ENCODE measurements at places on chromosomes 2 and 18.

- DNase-seq: no peak
Observed at GRCh38 chr2:58634653-58635370, 393.7 kb upstream of the FANCL start.

DNA sequence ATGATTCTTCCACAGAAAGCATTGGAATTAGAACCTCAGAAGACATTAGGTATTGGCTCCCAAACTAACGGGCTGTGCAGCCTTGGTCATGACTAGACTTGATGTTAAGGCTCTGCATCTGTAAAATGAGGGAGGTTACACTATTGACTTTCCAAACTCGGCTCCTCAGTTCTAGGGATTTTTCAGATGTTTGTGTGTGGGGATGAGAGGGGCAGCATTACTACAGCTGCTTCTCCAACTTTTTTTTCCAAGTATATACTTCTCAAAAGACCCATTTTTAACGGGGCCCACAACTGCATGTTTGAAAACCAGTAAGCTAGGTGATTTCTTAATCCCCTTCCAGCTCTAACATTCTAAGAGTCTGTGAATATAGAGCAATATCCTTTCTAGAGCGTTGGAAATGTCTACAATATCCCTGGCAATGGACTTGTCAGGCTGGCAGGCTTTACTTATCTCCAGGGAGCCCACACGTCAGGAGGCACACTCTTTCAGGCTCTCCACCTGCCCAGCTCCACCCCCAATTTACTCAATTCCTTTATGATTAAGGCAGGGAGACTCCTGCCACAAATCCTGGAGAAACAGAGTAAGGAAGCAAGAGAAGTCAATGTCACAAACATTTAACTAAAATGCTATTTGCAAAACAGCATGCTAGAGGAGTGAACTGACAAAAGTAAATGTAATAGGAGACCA is 844 bp upstream of the MPV17 start:
- DNase-seq: no peak

- DNase-seq: no peak
Observed at GRCh38 chr2:29044459-29044858, 29.9 kb downstream of the PCARE start.

DNA sequence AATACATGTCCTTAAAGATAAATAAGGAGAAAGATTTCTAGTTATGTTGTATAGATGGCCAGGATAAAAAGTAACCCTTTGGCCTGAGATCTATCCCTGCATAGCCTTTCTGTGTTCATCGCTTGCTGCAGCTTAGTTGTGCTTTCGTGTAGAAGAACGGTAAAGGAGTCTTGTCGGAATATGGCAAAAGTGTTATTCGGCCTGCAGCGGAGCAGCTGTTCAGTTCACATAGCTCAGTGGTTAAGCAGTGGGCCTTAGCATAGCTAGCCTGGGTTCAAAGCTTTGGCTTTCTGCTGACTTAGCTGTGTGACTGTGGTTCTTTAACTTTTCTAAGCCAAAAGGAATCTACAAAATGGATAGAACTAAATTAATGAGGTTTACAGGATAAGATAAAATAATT is 55.4 kb downstream of the MALT1 start:
- no peak for DNase-seq

GRCh38 chr2:62306751-62307468 is 111.0 kb downstream of the B3GNT2 start:
- peak; percentile 44 for DNase-seq

GRCh38 chr18:59861963-59862819 is 37.6 kb upstream of the PMAIP1 start:
- DNase-seq: no peak

DNA sequence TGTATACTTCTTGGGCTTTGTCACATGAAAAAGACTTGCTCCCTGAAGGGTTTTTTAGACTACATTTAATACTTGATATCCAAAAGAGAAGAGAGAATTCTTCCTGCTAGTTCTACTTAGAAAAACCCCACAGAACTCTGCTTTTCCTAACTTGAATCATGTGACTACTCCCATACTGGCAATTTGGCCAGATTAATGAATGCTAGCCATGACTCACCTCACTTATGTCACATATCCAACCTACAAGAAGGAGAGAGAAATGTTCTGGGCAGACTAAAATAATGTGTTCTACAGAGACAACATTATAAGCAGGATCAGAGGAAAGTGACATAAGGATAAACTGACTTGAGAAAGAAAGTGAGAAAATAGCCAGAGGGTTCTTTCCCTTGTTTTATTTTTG is 249.3 kb upstream of the GULP1 start:
- no peak for DNase-seq

GRCh38 chr2:201419986-201420385 is 31.3 kb downstream of the TRAK2 start:
- DNase-seq: no peak

DNA sequence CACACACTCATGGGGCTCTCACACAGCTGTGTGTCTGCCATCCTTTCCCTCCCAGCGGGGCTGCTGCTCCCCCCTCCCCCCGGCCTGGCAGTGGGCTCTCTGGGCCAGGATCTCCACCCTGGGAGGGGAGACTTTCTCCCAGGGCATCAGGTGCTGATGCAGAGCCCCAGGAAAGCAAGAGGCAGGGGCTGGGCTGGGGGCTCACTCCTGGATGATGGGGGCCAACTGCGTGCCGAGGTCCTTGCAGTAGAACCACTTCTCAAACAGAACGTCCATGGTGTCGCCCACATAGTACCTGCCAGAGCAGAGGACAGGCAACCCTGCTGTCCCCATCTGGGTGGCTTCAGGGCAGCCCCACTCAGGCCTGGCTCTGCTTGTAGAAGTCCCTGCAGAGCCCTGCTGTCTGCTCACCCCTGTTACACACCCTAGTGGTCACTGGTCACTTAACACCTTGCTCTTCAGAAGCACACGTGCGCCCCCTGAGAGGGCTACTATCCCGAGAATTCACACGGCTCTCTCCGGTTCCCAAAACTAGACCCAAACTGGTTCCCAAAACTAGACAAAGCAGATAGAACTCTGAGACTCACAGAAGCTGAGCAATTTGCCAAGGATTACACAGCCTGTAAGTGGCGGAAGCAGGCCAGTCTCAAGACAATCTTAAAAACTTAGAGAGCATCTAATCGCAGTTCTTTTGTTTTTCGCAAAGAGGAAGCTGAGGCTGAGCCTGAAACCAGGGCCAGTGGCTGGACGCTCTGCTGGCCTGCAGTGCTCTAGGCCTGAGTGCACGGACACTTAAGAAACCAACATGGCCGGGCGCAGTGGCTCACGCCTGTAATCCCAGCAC is 6.6 kb upstream of the OXER1 start:
- DNase-seq: peak; percentile 2

GRCh38 chr18:903701-904100 is 970 bp upstream of the ADCYAP1 start:
- no peak for DNase-seq

DNA sequence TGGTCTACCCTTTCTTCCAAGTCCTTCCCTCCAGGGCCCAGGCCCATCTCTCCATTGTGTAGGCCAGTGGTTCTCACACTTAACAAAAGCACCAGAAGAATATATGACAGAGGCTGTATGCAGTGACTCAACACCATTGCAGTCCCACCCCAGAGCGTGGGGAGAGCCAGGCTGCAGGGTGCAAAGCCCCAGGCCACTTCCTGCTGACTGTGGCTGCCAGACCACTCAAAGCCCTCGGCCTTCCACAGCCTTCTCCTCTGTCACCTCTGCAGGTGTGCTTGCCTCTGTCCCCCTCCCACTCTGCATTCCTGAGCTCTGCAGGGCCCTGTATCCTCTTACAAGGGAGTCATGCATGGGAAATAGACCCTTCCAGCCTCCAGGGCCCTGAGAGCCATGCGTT is 40.4 kb upstream of the ARHGEF4 start:
- DNase-seq: no peak

GRCh38 chr2:18047896-18048657 is 169.6 kb downstream of the KCNS3 start:
- no peak for DNase-seq

- DNase-seq: no peak
Observed at GRCh38 chr2:101047774-101048173, 45.7 kb downstream of the RPL31 start.

DNA sequence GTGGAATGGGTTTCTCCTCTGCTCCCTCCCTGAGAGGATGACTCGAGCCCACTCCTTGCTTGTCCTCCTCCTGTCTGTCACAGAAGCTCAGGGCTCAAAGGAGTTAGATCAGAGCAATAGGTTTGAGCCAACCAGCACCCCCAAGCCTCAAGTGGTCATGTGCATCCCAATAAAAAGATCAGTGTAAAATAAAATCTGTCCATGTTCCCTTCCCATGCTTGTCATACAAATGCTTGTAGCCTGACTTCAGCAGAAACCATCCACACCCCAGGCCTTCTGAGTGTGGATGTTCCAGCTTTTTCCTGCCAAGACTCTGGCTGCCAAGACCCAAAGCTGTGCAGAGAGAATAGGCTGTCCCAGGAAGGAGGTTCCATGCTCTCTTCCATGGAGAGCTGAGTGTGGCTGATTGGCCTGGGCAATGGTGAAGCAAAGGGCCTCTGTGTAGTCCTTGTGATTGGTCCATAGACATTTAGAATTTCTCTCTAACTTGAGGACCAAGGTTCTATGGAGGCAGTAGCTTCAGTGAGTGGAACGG is 67.4 kb downstream of the GYPC start:
- DNase-seq: no peak

GRCh38 chr18:57054891-57055290 is 92.0 kb upstream of the BOD1L2 start:
- DNase-seq: no peak

- no peak for DNase-seq
Observed at GRCh38 chr18:25982961-25983360, 107.5 kb downstream of the SS18 start.
